ENCODE measurements at places on chromosomes 7 and 10. TPM values are rescaled to one million over a fixed set of nuclear protein-coding genes. Genes with fewer than 3 reads are reported as not detected.
A peak's percentile ranks its signal among the peaks of the same experiment; 100 is the strongest.

- DNase-seq = no peak
Measured at GRCh38 chr10:77970869-77971803, 44.6 kb upstream of the DLG5 start.

DNA sequence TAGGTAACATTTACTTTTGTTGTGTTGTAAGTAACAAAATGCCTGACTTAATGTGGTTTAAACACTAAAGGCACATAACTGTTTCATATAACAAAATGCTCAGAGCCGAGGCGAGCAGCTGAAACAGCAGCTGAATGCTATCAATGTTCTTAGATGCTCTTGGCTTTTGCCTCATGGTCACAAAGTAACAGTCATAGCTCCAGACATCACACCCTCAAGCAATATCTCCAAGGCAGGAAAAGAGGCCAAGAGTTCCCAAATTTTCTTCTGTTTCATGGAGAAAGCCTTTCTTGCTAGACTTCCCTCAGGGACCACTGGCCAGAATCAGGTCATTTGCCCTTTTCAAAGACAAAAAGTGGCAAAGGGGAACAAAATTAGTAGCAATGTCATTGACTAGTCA, 43.5 kb upstream of the PFKP start:
- DNase-seq = no peak

DNA sequence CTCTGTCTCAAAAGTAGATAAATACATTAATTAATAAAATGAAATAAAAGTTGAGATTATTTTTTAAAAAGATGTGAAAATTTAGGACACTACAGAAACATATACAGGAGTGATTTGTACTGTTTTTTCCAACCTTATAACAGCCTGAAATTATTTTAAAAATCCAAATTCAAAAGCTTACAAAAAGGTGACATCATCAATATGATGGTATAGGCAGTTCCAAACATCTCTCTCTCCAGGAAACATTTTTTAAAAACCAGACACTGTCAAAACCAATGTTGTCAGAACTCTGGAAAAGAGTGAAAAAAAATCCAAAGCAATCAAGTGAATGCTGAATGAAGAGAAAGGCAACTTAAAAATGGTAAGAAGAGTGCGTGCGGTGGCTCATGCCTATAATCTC, 76.7 kb downstream of the HHEX start:
- DNase-seq = no peak

- peak; percentile 52 for DNase-seq
Measured at GRCh38 chr10:122267849-122268737, 3.0 kb upstream of the BTBD16 start.

DNA sequence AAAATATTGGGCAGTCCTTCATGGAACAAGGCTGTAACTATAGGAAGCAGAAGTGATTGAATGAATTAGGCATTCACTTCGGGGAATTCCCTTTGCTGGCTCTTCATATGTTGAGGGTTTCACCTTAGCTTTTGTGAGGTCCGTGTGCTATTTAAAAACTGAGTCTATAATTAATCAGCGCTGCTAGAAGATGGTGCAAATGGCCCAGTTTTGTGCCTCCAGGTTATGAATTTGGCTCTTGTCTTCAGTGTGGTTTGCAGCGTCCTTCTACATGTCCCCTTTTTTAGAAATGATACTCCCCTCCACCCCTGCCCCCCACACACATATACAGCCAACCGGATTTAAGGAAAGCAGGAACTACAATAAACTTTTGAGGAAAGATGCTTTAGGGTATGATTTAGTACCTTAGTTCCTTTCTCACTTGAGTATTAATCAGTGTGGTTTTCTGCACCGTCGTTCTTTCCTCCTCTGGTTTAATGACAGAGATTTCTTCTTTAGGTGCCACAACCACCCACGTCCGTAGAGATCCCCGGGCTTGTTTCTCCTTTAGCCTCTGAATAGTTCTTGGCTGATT, 110.6 kb upstream of the SAMD8 start:
- no peak for DNase-seq

- no peak for DNase-seq
Measured at GRCh38 chr7:135959646-135960363, 17.4 kb downstream of the MTPN start.

- peak; percentile 35 for DNase-seq
Measured at GRCh38 chr7:1810961-1811849, 141.1 kb downstream of the ELFN1 start.

- no peak for DNase-seq
Measured at GRCh38 chr10:51251110-51251509, 176.8 kb downstream of the PRKG1 start.

GRCh38 chr10:63537536-63537935, 16.3 kb downstream of the REEP3 start:
- DNase-seq = no peak

DNA sequence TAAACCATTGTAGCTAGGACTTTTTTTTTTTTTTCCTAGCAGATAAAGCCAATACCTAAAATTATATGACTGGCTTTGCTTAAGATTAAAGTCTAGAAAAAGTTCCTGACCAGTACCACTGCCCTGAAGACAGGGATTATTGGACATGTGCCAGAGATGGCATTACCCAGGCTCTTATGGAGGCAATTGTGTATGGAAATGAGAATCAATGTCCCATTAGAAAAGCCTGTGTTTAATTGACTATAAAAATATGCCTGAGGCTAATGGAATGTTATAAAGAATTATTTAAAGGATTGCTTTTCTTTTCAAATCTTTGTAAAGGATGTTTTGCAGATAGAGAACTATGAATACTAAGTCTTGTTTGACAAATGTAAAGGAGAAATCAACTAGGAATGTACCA, 196.7 kb downstream of the ANK3 start:
- DNase-seq = no peak

- no peak for DNase-seq
Measured at GRCh38 chr7:156650042-156650441, 9.5 kb downstream of the RNF32 start.

GRCh38 chr10:13404791-13405190, 56.7 kb upstream of the SEPHS1 start:
- DNase-seq = no peak

DNA sequence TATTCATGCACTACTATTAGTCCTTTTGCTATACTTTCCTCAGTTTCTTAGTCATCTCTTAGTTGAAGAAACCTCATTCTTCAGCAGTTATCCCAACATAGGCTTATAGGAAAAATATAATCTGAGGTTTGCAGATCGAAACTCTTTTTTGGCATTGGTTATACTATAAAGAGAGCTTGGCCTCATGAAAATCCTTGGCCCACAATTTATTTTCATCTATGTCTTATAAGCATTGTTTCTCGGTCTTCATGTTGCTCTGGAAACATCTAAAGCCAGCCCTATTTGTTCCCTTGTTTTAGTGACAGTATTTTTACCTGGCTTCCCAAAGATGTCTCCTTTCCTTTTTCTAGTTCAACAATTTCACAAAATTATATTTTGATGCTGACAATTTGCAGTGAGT, 345.1 kb upstream of the PRKCQ start:
- DNase-seq = no peak

- DNase-seq = no peak
Measured at GRCh38 chr7:158397885-158398284, 189.7 kb downstream of the PTPRN2 start.

- DNase-seq = no peak
Measured at GRCh38 chr10:133318494-133319127, 9.9 kb downstream of the ZNF511 start.

DNA sequence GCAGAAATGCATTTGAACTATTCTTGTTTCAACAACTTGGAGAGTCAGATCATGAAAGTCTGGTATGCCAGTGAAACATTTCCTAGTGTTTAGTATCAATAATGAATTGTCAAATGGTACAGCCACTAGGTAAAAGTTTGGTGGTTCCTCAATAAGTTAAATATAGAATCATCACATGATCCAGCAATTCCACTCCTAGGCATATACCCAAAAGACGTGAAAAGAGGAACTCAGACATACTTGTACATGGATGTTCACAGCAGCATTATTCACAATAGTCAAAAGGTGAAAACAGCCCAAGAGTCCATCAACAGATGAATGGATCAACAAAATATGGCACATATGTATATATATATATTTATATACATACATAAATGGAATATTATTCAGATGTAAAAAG, 67.0 kb upstream of the HPS1 start:
- no peak for DNase-seq

DNA sequence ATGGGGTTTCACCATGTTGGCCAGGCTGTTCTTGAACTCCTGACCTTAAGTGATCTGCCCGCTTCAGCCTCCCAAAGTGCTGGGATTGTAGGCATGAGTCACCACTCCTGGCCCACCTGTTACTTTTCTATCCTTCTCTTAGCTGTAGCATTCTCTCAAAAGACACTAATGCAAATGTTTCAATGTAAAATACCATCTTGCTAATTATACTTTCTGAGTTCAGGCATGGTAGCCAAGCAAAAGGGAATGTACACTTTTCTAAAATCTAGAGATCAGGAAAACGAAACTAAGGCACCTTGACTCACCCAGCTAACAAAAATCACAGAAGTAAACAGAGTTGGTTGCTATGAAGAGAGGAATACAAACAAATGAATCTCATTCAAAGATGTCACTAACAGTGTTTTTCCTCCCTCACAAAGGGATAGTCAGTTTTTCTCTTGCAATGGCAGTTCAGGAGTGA, 401.0 kb upstream of the NRP1 start:
- no peak for DNase-seq

- no peak for DNase-seq
Measured at GRCh38 chr7:90596671-90597562, 796 bp downstream of the CDK14 start.

GRCh38 chr10:117914334-117914733, 132.4 kb downstream of the RAB11FIP2 start:
- DNase-seq = no peak

- no peak for DNase-seq
Measured at GRCh38 chr10:20672741-20673140, 224.4 kb downstream of the NEBL start.

FXYD4 gene
- not detected for total RNA-seq

PHYHIPL gene
- total RNA-seq = not detected

OPALIN gene
- total RNA-seq = not detected

CCDC146 gene
- total RNA-seq = 13.9 TPM

CDHR1 gene
- total RNA-seq = 106 TPM

KIAA1549 gene
- 1.7 TPM for total RNA-seq

LMBR1 gene
- 104 TPM for total RNA-seq

NRG3 gene
- 1.1 TPM for total RNA-seq

CYP2C19 gene
- 0.68 TPM for total RNA-seq

NFKB2 gene
- total RNA-seq = 14.4 TPM

PTPRN2 gene
- total RNA-seq = 1.1 TPM

TRUB1 gene
- total RNA-seq = 16.4 TPM
